Gastrocnemius medialis (tissue), 4 donors: ENCODE measurements at places on chromosomes 4 and X.
A peak's percentile ranks its signal among the peaks of the same experiment; 100 is the strongest.

DNA sequence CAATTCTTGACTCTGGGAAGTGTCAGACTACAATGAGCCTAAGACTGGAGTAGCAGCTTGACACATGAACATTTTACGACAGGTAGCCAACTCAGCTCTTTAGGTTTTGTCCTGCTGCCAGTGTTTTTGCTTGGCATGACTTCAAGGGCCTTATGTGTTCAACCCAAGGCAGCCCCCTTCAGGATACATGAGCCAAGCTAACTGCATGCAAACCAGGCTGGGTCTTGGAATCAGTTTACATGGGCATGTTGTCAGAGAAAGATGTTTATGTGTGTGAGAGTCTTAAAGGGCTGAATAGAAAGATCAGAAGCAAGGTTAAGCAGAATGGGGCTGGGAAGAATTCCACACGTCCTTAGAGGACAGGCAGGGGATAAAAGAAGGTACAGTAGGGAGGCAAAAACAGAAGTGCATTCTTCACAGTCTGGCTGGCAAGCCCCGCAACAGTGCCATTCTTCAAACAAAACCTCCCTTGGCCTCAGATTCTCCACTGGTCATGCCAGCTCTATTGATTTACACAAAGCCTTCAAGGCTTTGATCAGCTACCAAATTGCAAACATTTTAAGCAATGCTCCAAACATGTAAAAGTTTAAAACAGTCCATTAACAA, 97.3 kb downstream of the NKX6-1 start:
- H3K4me3 ChIP-seq = no peak overlapping the region
- DNase-seq = no peak
- H3K27me3 ChIP-seq = no peaks in the 10 kb centered on the region
- no peak overlapping the region for H3K27ac ChIP-seq
- H3K36me3 ChIP-seq = no peaks in the 10 kb centered on the region

DNA sequence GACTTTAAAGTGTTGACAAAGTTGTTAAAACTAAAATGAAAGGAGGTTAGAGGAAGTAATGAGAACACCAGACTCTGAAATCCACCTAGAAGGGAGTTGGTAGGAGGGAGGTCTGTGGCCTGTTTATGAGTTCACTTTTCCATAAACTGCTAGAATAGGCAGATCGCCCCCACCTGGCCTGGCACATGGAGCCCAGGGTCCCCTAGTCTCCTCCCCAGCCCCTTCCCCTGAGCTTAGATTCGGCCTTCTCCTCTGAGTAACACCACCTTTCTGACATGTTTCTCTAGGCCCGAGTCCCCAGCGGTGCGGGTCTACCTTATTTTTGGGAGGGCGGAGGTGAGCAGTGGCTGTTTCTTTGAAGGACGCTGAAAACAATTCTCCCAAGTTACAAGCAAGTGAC, 54.5 kb upstream of the FAT1 start:
- DNase-seq = no peak
- H3K4me3 ChIP-seq = no peak overlapping the region
- no peaks in the 10 kb centered on the region for H3K4me1 ChIP-seq
- no peaks in the 10 kb centered on the region for H3K36me3 ChIP-seq
- H3K27me3 ChIP-seq = no peaks in the 10 kb centered on the region

DNA sequence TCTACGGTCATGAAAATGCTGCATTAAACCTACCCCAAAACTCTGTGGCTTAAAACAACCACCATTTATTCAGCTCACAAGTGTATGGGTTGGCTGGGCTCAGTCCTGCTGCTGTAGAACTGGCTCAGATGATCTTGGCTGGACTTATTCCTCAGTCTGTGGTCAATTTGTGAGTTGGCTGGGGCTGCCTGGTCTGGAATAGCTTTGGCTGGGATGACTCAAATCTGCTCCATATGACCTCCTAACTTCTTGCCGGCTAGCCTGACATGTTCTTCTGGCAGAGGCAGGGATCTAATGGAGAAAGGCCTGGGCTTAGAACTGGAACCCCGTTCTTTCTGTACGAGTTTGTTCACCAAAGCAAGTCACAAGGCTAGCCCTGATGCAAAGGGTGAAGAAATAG, 71.7 kb downstream of the CFAP299 start:
- no peaks in the 10 kb centered on the region for H3K27me3 ChIP-seq
- no peak overlapping the region for H3K27ac ChIP-seq
- no peaks in the 10 kb centered on the region for H3K36me3 ChIP-seq
- peak; percentile 16 for DNase-seq
- H3K4me3 ChIP-seq = no peak overlapping the region
- no peaks in the 10 kb centered on the region for H3K4me1 ChIP-seq

DNA sequence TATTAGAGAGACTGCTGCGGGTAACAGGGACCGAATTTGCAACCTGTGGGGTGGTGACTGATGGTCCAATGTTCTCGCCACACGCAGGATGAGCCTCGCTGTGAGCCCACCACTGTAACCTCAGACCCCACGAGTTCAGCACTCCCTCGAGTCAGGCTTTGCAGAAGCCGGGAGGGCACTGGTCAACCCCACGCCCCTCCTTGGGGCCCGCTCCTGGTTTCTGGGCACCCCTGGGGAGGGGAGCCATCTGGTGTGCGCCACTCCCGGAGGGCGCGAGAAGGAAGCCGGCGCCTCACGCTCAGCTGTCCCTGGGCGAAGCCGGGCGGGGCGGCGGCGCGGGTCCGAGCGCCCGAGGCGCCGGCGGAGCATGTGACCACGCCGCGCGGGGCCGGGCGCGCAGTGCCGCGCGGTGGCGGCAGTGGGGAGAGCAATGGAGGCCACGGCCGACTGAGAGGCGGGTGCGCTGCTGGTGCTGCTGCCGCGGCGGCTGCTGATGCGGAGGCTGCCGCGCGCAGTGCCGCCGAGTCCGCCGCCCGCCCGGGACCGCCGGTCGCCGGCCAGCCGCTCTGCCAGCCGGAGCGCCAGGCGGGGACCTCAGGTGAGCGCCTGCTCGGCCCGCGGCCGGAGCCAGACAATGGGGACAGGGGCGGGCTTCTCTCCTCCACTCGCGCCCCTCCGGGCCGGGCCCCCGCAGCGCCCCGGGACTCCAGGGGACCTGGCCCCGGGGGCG, 100.1 kb downstream of the CEP135 start:
- no peaks in the 10 kb centered on the region for H3K36me3 ChIP-seq
- H3K27ac ChIP-seq = no peak overlapping the region
- DNase-seq = no peak
- peak overlapping the region; percentile 51 for H3K4me3 ChIP-seq
- no peaks in the 10 kb centered on the region for H3K4me1 ChIP-seq
- H3K27me3 ChIP-seq = peaks cover 32% of the 10 kb centered on the region

- H3K36me3 ChIP-seq = no peaks in the 10 kb centered on the region
- H3K4me3 ChIP-seq = no peak overlapping the region
- DNase-seq = peak; percentile 15
- H3K4me1 ChIP-seq = no peaks in the 10 kb centered on the region
These were observed 114.7 kb upstream of the TTC29 start for GRCh38 chr4:147060151-147060931.

DNA sequence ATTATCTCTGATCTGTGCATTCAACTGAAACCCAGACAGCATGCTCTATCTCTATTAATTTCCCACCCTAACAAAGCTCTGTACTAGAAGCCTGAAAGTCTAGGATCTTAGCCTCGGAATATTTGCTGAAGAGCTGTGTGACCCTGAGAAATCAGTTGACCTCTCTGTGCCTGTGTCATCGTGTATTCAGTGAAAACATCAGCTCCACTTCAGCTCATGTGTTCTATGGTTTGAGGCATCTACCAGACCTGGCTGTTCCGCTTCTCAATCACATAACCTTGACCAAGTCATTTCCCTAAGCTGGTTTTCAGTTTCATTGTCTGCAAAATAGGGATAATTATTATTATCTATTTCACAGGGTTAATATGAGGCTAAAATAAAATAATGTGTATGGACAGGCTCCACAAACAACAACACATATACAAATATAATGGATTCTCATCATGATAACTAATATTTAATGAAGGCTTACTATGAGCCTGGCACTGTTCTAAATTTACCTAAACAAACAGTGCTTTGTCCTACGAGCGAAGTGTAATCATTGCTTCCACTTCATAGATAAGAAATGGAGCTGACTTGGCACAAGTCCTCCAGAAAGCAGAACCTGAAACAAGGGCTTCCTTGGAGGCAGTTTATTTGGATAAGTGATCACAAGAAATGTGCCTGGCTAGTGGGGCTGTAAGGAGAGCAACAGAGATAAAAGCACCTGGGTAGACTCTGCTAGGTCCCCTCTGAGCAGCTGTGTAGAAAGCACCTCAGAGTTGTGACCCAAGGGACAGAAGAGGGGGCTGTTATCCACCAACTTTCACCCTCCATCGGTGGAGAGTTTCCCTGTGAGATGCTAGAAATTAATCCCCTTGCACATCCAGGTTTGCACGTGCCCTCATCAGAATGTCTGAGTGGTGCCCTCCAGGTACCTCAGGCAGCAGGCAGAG, 356.9 kb downstream of the RAB28 start:
- no peaks in the 10 kb centered on the region for H3K4me1 ChIP-seq
- no peaks in the 10 kb centered on the region for H3K36me3 ChIP-seq
- H3K27ac ChIP-seq = no peak overlapping the region
- no peak for DNase-seq
- no peak overlapping the region for H3K4me3 ChIP-seq
- H3K27me3 ChIP-seq = no peaks in the 10 kb centered on the region

DNA sequence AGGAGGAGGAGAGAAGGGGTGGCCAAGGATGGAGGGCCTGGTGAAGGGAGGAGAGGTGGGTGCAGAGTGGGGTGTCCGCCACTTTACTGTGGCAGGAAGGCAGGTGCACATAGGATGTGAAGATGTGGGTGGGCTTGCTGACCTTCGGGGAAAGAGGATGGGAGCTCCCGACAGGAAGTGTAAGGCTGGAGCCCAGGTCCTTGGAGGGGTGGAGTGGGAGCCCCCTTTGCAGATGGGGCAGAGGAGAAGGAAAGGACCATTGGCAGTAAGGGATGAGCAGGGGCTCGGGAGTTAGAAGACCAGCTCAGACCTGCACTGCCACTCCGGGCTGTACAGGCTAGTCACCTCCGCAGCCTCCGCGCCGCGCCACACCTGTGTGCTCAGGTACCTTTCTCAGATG, 89.5 kb downstream of the EVC start:
- no peak overlapping the region for H3K4me3 ChIP-seq
- H3K4me1 ChIP-seq = no peaks in the 10 kb centered on the region
- no peak for DNase-seq

GRCh38 chr4:31124008-31124585, 403.9 kb downstream of the PCDH7 start:
- no peaks in the 10 kb centered on the region for H3K36me3 ChIP-seq
- no peak overlapping the region for H3K27ac ChIP-seq
- no peak overlapping the region for H3K4me3 ChIP-seq
- H3K27me3 ChIP-seq = no peaks in the 10 kb centered on the region
- no peaks in the 10 kb centered on the region for H3K4me1 ChIP-seq
- no peak for DNase-seq

DNA sequence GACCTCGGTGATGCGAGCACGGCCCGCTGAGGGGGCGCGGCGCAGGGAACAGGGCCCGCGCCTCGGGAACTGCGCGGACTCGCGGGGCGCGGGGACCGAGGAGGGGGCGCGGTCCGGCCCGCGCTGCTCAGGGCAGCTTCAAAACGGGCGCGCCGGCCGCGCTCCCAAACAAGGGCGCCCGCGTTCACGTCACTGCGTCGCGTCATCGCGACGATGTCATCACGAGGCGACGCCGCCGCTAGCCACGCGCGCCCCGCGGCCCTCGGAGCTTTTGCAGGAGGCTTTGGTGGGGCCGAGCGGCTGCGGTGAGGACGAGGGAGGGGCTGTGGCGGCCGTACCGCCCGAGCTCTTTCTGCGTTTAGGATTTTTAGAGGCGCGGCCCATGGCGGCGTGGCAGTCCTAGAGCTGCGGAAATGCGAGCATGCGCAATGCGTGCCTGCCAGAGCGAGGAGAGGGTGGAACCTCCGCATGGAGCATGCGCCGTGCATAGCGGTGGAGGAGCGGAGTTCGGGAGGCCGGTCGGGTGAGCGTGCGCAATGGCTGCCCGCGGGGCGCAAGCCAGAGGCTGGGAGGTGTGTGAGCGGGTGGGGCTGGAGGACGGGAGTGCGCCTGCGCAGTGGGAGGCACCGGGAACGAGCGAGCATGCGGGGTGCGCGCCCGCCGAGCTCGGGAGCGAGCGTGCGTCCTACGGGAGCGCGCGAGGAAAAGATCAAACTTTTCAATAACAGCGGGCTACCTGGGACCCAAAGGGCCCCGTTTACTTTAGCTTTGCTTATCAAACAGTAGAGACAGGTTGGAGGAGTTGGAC, at the start of gene PPP2R3B:
Gene PPP2R3B, minus strand, starts transcription at position 140 of the 808 bp plus-strand sequence. CDS start 216 bp downstream, outside the sequence.
- peak within 1 kb of the TSS; percentile 97 for H3K27ac ChIP-seq
- peak; percentile 99 for DNase-seq
- H3K4me1 ChIP-seq = peaks cover 7% of the 10 kb centered on the region
- no peaks in the 10 kb centered on the region for H3K36me3 ChIP-seq
- H3K4me3 ChIP-seq = peak within 1 kb of the TSS; percentile 79
- H3K27me3 ChIP-seq = no peaks in the 10 kb centered on the region

DNA sequence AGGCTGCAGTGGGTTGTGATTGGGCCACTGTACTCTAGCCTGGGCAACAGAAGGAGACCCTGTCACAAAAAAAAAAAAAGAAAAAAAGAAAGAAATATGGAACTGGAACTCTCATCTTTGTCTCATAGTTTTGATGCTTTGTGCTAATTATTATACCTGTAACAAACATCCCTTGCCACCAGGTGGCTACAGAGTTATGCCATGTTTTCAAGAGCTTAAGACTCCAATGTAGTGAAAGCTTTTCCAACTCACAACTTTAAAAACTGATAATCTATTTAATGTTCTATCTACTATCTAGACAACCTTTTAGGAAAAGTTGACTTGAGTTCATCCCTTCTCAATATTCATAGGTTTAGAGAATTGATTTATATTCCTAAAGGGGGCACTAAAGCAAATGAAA, 42.4 kb downstream of the HTR2C start:
- H3K27me3 ChIP-seq = no peaks in the 10 kb centered on the region
- DNase-seq = no peak

DNA sequence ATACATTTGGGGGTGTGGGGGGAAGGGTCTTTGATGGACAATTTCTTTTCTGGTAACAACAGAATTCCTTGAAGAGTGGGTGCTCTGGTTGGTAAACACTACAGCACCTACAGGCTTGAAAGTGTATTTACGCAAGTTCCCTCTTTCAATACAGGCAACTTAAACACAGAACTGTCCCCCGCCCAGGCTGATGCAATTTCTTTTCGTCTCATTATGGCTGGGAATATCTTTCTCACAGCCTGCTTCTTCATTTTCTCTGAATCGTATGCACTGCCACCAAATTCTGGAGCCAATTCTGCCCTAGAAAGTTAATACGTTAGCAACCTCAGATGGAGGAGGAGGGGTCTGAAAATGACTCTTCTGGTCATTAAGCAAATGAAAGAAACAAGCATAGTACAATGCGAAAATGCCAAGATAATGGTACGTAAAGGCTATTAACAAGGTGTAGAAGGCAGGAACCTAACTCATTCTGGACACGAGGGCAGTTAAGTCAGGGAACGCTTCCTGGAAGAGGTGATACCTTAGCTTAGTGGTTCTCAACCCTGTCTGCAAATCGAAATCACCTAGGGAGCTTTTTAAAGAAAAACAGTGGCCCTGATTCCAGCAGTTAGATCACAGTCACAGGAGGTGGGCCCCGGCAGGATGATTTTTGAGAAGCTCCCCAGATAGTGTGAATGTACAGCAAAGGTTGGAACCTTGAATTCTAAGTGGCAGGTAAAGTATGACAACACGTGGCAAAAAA, 1.0 kb downstream of the AGA start:
- peak overlapping the region; percentile 93 for H3K27ac ChIP-seq
- H3K4me1 ChIP-seq = peaks cover 15% of the 10 kb centered on the region
- peak overlapping the region; percentile 82 for H3K4me3 ChIP-seq
- no peaks in the 10 kb centered on the region for H3K36me3 ChIP-seq

GRCh38 chr4:156906325-156906724, 65.3 kb downstream of the PDGFC start:
- peaks cover 4% of the 10 kb centered on the region for H3K4me1 ChIP-seq
- no peak overlapping the region for H3K4me3 ChIP-seq
- H3K36me3 ChIP-seq = no peaks in the 10 kb centered on the region
- DNase-seq = no peak
- H3K27me3 ChIP-seq = no peaks in the 10 kb centered on the region
